ENCODE measurements at places on chromosomes 7 and 10.
A peak's percentile ranks its signal among the peaks of the same experiment; 100 is the strongest.

DNA sequence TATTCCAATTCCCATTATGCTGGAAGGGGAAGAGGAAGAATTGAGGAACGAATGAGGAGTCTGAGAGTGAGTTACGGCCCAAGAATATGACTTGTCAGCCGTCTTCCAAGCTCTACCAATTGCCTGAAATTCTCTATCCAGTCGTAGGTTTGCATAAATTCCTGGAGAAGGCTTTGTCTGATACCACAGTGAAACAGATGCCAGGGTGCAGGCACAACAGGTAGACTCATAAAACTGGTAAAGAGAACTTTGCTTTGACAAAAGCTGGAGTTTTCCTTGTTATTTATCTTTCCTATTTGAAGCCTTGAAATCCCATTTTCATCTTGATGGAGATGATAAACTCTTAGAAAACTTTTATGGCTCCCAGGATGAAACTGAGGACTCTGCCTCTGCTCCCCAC lies 251.2 kb downstream of the KCNMA1 start:
- DNase-seq: no peak

- DNase-seq: no peak
These were observed 34.8 kb downstream of the SGCE start for GRCh38 chr7:94621120-94621519.

DNA sequence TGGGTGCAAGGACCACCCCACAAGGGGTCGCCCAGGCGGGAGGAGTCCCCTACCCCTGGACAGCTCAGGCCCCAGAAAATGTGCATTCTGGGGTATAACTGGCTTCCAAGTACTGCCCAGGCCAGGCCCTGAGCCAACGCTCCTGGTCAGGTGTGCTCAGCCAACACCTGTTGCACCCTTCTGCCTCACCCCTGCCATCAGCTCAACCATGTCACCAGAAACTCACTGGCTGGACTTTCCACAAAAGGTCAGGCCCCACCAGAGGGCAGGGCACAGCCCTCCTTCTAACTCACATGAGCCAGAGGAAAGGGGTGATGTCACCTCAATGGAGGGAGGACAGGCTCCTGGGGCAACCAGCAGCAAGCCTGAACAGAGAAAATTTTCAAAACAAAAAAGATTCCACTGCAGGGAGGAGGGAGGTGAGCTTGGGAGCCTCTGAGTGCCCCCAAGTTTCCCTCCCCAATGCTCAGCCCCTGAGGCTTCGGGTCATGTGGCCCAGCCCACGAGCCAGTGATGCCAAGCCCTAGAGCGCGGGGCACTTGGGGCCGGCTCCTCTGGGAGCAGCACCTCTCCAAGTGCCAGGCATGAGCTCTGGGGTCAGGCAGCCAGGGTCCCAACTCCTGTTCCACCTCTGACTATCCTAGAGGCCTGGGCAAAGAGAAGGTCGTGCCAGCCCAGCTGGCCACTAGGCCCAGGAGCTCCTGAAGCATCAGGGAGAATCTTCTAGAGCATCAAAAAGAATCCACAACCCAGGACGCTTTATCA lies 2.2 kb downstream of the OGDHL start:
- no peak for DNase-seq

GRCh38 chr7:93092757-93093370 lies 24.9 kb downstream of the SAMD9 start:
- DNase-seq: peak; percentile 16

DNA sequence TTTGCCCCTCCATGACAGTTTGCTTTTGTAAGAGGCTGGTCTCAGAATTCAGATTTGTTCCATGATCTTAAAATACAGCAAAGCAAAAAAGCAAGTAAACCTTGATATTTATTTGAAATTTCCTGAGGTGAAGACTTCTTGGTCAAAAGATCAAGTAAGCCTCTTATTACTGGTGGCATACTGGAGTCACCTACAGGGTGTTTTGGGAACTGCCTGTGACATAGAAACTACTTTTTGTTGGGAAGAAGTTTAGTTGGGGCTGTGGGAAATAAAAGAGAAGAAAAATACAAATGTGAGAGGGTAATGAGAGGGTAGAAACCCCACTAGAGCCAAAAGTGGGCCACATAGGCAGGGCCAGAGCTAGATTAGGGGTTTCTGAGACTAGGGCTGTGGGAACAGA lies 217.9 kb downstream of the OTUD1 start:
- no peak for DNase-seq

DNA sequence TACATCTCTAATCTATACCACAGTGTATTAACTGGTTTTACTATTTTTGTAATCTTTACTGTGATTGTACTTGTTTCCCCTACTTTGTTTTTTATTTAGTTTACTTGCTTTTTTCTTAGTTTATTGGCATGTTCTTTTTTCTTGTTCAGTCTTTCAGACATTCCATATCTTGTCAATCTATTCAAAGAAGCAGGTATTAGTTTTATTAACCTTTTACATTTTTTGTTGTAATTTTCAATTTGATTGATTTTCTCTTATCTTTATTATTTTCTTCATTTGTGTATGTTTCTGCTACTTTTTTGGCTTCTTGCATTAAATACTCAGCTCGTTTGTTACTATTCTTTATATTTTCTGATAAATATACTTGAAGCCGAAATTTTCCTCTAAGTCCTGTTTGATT lies 41.6 kb downstream of the TLX1 start:
- no peak for DNase-seq

GRCh38 chr7:12646139-12646538 lies 41.3 kb upstream of the ARL4A start:
- no peak for DNase-seq

- DNase-seq: no peak
These were observed 99.0 kb downstream of the CAMK1D start for GRCh38 chr10:12448340-12448728.

- no peak for DNase-seq
These were observed 233.2 kb upstream of the PPP2R2D start for GRCh38 chr10:131667561-131667960.

DNA sequence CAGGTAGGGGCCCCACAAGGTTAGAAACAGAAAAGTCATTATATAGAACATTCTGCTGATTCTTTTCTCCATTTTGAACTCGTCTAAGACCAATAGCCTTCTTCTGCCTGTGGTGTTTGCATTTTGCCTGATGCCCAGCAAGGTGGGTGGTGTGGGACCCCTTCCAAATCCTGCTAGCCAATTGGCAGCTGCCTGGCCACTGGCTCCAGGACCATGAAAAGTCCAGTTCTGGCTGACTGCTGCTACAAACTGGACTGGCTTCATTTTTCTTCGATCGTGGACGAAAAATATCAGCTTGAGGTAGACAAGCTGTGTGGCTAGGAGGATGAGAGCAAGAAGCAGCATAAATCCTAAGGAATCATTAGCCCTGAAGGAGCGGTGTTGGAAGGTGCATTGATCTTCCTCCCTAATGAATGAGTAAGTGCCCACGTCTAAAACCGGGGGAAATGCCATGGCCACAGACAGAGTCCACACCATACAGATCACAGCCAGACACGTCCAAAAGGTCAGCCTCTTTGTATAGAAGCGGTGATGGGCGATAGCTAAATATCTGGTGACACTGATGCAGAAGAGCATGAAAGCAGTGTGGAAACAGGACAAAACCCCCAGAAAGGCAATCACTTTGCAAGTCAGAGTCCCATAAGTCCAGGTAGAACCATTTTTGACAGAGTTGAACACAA lies 2.7 kb downstream of the GPR85 start:
- DNase-seq: no peak

DNA sequence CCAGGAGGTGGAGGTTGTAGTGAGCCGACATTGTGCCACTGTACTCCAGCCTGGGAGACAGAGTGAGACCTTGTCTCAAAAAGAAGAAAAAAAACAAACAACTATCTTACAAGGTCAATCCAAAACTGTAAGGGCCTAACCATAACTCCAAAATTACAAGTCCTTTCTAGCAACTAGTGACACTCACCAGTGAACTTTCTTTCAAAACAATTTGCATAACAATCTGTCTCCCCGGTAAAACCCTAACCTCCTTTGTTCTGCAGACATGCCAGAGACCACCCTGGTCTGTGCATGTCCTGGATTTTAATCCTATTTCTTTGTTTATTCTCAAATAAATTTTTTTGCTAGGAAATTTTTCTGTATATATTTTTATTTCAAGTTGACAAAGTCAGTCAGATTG lies 68.1 kb downstream of the EXOC6 start:
- no peak for DNase-seq

DNA sequence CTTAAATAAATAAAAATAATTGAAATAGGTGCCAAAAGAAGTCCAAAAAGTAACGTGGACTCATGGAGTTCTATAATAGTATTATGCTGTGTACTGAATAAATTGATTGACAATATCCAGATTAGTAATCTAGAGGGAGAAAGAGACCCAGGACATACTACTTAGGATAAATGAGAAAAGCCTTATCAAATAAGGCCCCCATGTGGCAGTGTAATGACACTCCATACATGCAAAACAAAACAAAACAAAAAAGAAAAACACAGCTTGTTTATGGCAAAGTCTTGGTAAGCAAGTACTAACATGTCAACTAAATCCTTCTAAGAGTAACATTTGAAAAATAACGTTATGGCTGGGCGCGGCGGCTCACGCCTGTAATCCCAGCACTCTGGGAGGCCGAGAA lies 3.6 kb upstream of the RUNDC3B start:
- no peak for DNase-seq

GRCh38 chr7:11642841-11643240 lies 189.2 kb downstream of the THSD7A start:
- DNase-seq: no peak

DNA sequence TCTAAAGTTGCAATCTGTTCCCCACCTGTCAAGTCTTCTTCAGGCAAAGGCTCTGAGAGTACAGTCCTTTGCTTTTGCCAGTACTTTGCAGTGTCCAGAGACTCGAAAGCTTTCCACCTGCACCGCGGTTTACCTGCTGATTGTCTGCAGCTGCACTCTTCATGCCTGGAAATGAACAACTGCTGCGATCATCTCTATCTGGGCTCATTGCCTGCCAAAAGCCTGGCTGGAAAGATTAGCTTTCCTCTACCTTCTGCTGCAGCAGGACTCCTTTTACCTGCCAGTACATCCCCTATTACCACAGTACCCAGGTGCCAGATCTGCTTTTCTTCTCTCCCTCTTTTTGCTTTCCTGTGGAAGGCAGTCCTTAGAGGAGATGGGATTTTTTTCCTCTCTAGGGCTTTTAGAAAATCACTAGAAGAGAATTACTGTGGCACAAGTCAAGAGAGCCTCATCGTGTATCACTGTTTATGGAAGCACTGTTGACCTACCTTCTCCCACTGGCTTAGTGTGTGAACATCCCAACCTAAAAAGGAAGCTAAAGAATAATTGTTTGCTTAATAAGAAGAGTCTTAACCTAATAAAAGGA lies 2.2 kb downstream of the STRIP2 start:
- DNase-seq: no peak

DNA sequence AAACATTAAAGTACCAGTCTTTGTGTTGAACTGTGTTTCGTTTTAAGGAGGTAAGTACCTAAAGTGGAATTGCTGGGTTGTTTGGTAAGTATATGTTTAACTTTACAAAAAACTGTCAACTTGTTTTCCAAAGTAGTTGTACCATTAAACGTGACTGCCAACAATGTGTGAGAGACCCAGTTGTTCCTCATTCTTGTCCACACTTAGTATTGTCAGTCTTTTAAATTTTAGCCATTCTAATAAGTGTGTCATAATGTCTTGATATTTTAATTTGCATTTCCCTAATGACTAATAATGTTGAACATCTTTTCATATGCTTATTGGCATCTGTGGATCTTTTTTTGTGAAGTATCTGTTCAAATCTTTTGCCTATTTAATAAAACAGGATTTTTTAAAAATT lies 74.3 kb downstream of the POLL start:
- no peak for DNase-seq

- DNase-seq: no peak
These were observed 127.4 kb downstream of the GPR85 start for GRCh38 chr7:112959276-112959675.

DNA sequence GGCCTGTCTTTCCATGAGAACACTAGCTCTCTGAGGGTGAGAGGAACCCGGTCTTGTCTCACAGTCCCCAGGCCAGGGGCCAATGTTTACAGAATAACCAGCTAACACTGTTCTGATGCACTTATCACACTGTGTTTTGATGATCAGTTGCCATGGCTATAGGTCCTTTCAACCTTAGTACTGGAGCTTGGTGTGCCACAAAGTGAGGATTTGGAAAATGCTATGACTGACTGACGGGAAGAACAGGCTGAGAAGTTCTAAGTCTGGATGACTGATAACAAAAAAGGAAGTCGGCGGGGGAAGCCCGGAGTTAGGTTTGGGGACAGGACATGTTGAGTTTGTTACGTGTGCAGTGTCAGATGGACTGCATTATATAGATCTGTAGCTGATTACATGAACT lies 141.8 kb downstream of the CTTNBP2 start:
- no peak for DNase-seq

Data from CD4-positive, alpha-beta T cell (primary cell).